Activated gamma-delta T cell treated with anti-CD3 and anti-CD28 coated beads, Interleukin-2, amount 50 U/mL, for 16 hours (primary cell): ENCODE measurements at places on chromosomes 2 and 18.

DNA sequence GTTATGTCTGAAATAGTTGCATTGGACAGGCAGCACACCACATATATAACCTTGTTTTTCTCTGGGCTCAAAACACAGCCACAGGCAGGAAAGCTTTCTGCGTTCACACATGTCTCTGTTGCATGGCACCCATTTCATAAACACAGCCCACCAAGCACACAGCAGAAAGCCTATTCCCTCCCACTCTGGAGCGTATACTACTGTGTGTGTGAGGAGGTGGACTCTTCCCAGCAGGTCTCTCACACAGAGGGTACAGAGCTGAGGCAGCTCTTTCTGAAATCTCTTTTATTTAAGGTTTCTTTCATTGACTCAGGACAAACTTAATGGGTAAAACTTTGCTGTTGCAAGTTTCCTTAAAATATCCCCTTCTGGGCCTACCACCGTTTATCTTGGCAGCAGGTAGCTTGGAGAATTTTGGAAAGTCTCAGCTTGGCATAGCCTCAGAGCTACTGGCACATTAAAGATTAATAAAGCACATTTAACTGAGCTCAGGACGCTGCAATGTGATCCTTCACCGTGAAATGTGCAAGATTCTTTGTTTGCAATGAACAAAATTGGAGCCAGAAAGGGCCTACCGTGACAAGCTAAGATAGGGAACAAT lies 105.1 kb upstream of the NCKAP5 start:
- DNase-seq: no peak

DNA sequence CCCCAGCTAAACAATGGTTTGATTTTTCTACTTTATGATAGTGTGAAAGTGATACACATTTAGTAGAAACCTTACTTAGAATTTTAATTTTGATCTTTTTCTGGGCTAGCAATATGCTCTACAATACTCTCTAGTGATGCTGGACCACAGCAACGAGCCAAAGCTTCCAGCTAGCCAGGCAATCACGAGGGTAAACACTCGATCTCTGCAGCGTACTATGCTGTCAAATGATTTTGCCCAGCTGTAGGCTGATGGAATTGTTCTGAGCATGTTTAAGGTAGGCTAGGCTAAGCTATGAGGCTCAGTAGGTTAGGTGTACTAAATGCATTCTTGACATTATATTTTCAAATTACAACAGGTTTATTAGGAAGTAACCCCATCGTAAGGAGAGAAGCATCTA lies 207.5 kb downstream of the LRRTM4 start:
- no peak for DNase-seq

GRCh38 chr2:195596840-195597239 lies 60.2 kb upstream of the SLC39A10 start:
- DNase-seq: no peak

DNA sequence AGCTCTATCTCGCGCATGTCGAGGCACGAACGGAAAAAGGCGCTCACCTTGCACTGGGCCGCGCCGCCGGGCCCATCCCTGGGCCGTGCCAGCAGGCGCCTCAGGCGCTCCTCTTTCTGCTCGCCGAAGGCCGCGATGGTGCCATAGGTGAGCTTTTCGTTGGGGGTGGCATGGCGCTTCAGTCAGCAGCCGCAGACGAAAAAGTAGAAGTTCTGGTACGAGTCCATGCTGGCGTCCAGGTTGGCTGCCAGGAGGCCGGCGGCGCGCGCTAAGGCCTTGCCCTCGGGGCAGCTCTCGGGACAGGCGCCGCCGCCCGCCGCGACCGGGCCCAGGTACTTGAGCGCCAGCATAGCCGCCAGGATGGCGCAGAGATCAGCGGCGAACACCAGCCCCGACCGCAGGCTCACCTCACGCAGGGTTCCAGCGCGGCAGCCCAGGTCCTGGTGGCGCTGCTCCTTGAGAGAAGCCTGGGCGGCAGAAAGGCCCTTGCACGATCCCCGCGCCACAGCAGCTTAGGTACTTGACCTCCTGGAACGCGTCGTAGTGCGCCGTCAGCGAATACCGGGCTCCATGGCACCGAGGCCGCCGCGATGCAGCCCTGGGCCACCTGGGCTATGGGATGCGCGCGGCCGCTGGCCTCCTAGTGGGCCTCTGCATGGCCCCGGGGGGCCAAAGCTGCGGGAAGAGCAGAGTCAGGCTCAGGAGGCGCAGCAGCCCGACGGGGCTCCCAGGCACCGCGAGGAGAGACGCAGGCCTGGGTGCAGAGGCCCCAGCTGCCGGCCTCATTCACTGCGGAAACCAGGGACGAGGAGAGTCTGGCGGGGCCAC lies 12.8 kb downstream of the ALPG start:
- DNase-seq: no peak

DNA sequence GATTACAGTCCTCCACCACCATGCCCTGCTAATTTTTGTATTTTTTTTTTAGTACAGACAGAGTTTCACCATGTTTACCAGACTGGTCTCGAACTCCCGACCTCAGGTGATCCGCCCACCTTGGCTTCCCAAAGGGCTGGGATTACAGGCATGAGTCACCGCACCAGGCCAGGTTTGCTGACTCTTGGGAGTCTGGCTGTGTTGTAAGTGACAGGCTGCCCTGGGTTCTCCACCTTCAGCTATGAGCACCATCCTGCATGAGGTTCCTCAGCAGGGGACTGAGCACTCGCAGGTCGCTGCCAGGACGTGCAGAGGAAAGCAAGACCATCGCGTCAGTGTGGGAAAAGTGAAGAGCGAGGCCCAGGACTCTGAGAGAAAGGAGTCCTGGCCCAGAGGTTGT lies 112.6 kb upstream of the NDUFV2 start:
- no peak for DNase-seq
